ENCODE measurements at places on chromosomes 7 and 10.

GRCh38 chr10:125076891-125077541 is 83.3 kb downstream of the CTBP2 start:
- peak; percentile 87 for DNase-seq

- DNase-seq: no peak
Measured at GRCh38 chr10:101143345-101143630, 12.2 kb downstream of the TLX1 start.

DNA sequence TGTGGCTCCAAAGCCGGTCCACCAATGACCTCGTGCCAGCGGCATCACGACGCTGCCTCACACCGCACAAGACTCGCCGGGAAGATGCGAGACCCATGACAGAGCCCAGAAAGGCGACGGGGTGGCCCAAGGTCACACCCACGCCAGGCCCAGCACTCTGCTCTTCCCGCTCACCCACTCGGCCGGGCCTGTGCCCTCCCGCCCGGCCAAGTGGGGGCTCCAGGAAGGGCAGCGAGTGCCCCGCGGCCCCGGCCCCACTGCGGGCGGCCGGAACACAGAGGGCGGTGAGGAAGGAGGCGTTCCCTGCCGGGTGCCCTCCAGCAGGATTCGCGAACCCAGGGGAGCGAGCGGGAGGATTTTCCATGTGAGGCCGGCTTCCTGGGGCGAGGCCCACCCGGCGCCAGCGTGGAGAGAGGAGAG is 56.3 kb downstream of the PDGFA start:
- no peak for DNase-seq

GRCh38 chr10:18310761-18311160 is 170.5 kb downstream of the CACNB2 start:
- DNase-seq: no peak

DNA sequence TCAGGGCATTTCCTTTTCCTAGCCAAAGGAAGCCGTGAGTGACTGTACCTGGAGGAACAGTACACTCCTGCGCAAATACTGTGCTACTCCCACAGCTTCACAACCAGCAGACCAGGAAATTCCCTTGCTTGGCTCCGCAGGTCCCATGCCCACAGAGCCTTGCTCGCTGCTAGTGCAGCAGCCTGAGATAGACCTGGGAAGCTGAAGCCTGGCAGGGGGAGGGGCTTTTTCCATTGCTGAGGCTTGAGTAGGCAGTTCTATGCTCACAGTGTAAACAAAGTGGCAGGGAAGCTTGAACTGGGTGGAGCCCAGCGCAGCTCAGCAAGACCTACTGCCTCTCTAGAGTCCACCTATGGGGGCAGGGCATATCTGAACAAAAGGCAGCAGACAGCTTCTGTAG is 291.2 kb downstream of the HGF start:
- DNase-seq: no peak

GRCh38 chr7:94882891-94883290 is 24.5 kb upstream of the PPP1R9A start:
- no peak for DNase-seq

- DNase-seq: no peak
Measured at GRCh38 chr7:24597014-24597413, 23.8 kb downstream of the PALS2 start.

DNA sequence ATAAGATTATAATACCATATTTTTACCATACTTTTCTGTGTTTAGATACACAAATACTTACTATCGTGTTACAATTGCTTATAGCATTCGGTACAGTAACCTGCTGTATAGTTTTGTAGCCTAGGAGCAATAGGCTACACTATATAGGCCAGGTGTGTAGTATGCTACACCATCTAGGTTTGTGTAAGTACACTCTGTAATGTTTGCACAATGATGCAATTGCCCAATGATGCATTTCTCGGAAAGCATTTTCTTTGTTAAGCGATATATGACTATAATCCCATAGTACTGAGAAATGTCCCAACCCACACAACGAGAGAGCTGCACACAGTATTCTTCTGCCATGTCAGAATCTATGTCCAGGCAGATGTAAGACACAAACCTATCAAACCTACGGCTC is 160.0 kb downstream of the NEBL start:
- no peak for DNase-seq

GRCh38 chr10:90313576-90314325 is 544.1 kb downstream of the HTR7 start:
- DNase-seq: no peak

All from lung microvascular endothelial cell (primary cell).